Omental fat pad (tissue), 4 donors: ENCODE measurements at places on chromosomes 4 and X. TPM values are rescaled to one million over a fixed set of nuclear protein-coding genes. Genes with fewer than 3 reads are reported as not detected.

GRCh38 chrX:111823128-111823527 lies 52.9 kb upstream of the TRPC5OS start:
- DNase-seq = no peak

DNA sequence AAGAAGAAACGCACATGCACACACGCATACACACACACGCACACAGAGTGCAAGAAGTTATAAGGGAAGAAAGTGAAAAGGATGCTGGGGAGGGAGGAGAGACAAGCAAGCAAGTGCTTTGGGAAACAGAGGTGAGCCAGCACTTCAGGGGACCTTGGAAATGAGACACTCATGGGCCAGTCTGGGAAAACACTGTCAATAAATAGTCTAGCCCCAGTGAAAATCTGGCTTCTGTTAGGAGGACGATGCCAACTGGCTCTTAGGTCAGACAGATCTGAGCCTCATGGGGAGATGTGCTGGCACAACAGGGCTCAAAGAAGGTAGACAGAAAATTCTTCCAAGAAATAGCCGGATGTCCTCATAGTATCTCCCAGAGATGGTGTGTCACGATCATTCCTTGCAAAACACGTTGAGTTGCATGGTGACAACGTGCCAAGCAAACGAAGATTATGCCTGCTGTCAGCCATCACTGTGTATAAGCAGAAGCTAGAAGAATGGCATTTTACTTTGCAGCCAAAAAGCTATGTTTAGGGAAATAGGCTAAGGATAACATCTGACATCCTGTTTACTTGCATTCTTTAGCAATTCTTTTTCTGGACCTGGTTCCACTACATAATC lies 557 bp upstream of the ARHGEF6 start:
- DNase-seq = no peak

DNA sequence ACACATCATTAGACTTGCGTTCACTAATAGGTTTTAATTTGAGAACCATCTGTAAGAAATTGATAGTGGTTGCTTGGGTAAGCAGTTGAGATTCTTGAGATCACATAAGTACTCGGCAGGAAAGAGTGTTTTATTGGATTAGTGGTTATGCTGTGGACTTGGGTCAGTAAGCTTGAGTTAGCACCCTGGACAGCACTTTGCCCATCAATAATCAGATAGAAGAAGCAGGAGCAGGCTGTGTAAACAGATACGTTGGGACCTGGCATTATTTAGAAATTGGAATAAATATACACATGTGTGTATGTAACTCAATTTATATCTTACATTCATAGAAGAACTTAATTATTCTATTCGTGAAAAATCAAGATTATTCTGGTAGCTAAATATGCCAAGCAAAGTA lies 357.5 kb upstream of the SMIM31 start:
- no peak for DNase-seq

DNA sequence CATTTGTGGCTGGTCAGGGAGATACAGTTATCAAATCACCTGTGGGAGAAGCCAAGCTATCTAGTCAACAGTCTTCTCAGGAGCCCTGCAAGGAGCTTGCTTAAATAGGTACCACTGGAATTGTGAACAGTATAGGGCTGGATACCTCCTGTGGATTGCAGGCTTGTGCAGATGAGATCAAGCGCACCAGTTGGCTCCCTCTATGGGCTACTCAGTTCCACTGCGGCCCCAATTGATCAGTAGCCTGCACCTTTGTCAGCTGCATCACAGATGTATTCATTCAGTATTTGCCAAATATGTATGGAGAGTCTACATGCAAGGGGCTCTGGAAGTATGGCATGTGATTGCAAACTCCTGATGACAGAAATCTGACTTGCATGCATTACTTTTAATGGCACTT lies 28.6 kb downstream of the TEX13A start:
- DNase-seq = no peak

The TLR1 gene
- 35.8 TPM for total RNA-seq
